ENCODE measurements at places on chromosomes 7 and 10.

DNA sequence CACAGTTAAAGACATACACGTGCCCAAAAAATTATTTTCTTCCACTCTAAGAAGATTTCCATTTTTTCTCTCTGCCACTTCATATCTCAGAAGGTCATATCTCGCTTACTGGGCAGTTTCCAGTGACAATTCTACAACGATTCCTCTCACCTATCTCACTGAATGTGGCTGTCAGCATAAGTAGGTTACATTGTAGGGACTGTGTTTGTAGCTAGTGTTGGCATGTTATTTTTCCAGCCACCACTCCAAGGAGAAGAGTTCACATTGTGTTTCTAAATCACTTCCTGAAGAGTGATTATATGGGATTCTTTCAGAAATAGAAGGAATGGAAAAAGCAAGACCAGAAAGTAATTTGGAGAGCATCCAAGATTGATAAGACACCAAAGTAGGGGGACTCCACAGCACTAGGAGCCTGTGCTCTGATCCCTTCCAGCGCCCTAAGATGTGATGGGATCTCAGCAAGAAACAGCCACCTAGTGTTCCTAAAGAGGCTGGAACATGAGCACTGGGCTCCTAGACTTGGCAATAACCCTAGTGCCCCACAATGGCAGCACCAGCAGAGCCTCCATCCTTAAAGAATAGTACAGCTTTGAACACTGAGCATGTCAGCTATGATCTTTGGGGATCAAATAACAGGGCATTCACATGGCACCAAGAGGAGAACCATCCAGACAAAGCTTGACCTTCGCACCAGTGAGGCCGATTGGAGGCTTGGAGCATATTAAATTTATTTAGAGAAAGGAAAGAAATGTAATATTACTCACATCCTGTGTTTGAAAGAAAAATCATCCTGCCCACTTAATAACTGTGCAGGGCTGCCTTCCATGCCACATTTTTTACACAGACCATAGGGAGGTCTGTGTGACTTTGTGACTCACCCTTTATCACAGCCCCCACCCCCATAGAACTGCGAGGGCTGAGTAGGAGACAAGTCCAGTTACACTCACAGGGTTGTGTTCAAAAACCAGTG, 51.8 kb downstream of the CAV1 start:
- no peak for DNase-seq

GRCh38 chr7:141640239-141640840, 61.6 kb downstream of the DENND11 start:
- DNase-seq, result no peak

GRCh38 chr7:3910054-3910453, 609.0 kb downstream of the SDK1 start:
- DNase-seq, result no peak

GRCh38 chr10:63671317-63671937, 150.2 kb downstream of the REEP3 start:
- DNase-seq, result no peak

GRCh38 chr10:99654390-99655175, 4.7 kb upstream of the ENTPD7 start:
- DNase-seq, result no peak

GRCh38 chr10:101095550-101096213, 33.9 kb downstream of the KAZALD1 start:
- peak; percentile 36 for DNase-seq

- no peak for DNase-seq
Observed at GRCh38 chr7:139648941-139649425, 125.5 kb downstream of the CLEC2L start.

- no peak for DNase-seq
Observed at GRCh38 chr7:93981480-93981874, 22.7 kb downstream of the BET1 start.

GRCh38 chr10:92305133-92306072, 14.4 kb downstream of the MARCHF5 start:
- no peak for DNase-seq
